ENCODE measurements at places on chromosomes 7 and 10.

- DNase-seq: no peak
Observed at GRCh38 chr10:12835709-12836108, 165.8 kb downstream of the CCDC3 start.

DNA sequence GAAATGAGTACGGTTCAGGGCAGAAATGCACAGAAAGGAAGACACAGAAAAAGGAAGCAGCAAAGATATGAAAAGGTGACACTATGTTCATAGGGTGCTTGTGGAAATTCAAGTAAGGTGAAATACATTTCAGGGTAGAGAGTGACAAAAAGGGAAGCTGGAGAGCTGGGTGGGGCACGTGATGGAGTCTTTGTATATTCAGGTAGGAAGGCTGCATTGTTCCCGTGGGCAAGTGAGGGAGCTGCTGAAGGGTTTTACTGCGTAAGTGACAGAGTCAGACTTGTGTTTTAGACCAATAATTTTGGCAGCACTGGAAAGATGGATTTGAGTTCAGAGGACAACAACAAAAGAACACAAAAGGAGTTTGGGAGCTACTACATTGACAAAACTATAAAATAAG lies 35.3 kb upstream of the ANK3 start:
- no peak for DNase-seq

DNA sequence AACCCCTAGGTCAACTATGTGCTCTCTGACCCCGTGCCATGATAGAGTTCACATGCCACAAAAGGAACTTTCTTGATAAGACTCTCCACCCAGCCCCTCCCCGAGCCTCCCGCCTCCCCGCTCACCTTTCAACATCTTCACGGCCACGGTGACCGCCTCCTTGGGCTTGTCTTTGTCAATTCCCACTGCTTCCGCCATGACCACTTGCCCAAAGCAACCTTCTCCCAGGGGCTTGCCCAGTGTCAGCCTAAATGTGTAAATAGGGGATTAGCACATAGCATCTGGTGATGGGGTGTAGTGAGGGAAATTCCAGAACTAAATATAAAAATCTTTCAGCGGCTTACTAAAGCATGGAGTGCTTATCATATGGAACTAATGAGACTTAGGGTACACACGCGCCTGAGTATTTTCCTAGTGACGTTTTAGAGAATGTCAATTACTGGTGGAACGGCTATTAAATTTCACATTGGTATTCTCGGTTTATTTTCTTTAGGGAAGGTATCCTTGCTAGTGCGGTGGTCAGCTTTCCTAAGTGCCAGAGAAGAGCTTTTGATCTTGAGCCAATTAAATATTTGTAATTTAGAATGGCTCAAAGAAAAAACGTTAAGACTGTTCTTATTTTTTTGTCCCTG lies 97.4 kb downstream of the FGFR2 start:
- no peak for DNase-seq

- DNase-seq: no peak
Observed at GRCh38 chr10:129792864-129793263, 171.2 kb downstream of the EBF3 start.

Data from inflammatory macrophage (primary cell).